ENCODE measurements at places on chromosomes 5 and 9. TPM values are rescaled to one million over a fixed set of nuclear protein-coding genes. Genes with fewer than 3 reads are reported as not detected.

GRCh38 chr5:172862165-172862801 is 28.2 kb downstream of the ERGIC1 start:
- no peak for DNase-seq
- H3K36me3 ChIP-seq, result no peaks in the 10 kb centered on the region
- no peak overlapping the region for H3K27ac ChIP-seq
- no peak overlapping the region for H3K4me3 ChIP-seq
- no peaks in the 10 kb centered on the region for H3K27me3 ChIP-seq
- peaks cover 16% of the 10 kb centered on the region for H3K4me1 ChIP-seq

GRCh38 chr5:62783374-62784057 is 204.9 kb downstream of the LRRC70 start:
- no peak overlapping the region for H3K4me3 ChIP-seq
- H3K27me3 ChIP-seq, result peaks cover 10% of the 10 kb centered on the region
- no peak overlapping the region for H3K27ac ChIP-seq

- H3K27ac ChIP-seq, result no peak overlapping the region
- peaks cover 6% of the 10 kb centered on the region for H3K4me1 ChIP-seq
These were observed 10.4 kb downstream of the EPB41L4B start for GRCh38 chr9:109310486-109310901.

DNA sequence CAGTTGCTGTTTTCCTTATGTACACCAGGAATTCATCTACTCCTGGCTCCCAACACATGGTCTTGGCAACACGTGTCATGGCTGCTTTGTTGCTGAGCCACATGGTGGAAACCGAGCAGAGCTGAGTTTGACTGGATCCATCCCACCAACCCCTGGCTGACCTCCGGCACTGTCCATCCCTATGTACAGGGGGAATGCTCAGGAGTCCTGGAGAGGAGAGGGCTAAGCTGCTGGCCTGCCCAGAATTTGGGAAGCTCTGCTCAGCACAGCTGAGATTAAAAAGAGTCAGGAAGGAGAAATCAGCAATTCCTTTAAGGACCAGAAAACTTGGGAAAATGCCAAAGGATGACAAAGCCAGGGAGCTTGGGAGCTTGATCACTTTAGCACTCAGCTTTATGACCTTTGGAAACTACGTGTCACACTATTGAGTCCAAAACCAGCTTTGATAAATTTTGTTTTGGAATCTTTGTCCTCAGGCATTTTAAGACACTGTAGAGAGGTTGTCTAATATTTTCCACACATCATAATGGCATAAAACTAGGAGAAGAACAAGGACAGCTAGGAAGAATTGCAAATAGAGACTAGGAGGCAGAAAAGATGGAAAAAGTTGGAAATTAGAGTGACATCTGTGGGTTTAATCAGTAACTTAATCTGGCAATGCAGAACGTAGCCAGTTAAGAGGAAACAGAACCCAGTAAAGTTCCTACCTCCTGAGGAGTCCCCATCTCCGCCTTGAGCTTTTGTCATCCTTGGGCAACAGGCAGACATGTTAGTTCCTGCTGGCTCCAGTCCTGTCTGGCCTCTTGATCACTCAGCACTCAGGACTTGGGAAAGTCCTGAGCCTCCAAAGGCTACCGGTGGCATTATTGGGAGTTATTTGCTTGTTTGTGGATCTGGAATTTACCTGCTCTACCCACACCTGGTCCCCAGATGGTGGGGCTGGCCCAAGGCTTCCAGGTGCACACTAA is 62.5 kb upstream of the PLPP1 start:
- H3K27me3 ChIP-seq, result no peaks in the 10 kb centered on the region
- H3K4me1 ChIP-seq, result peaks cover 25% of the 10 kb centered on the region
- no peak for DNase-seq
- no peaks in the 10 kb centered on the region for H3K36me3 ChIP-seq

DNA sequence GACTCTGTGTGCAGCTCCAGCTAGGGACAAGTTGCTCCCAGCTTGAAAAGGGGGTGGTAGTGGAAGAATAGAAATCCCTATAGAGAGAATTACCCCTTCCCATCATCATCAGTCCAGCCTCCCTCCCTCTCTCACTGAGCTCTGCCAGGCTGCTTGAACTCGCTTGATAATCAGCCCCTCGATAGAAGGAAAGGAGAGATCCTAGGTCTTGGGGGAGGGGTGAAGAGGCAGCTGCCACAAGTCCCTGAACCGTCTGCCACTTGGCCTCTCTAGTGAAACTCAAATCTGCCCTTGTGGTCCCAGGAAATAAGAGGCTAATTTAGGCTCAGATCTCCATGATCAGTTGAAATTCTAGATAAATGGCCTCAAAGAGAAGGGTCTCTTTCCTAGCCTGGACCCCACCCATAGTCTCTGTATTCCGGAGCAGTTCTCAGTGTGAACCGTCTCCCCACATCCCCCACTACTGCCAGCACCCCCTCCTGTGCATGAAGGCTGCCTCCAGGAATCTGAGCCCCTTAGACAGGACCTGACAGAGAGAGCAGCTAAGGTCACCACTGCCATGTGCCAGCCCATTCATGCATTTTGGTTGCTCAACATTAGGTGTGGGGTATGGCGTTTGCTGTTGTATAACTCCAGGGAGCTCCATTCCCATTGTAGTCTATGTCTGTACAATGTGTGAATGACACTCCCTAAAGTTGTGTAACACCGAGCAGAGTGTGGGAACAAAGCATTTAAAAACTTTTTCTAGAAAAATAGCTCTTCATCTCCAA is 5.5 kb downstream of the DNAJB5 start:
- peaks cover 8% of the 10 kb centered on the region for H3K36me3 ChIP-seq
- DNase-seq, result no peak
- no peaks in the 10 kb centered on the region for H3K27me3 ChIP-seq

GRCh38 chr9:127175319-127175715 is 52.9 kb upstream of the ANGPTL2 start:
- no peaks in the 10 kb centered on the region for H3K36me3 ChIP-seq
- no peak overlapping the region for H3K4me3 ChIP-seq
- H3K27me3 ChIP-seq, result no peaks in the 10 kb centered on the region
- no peak overlapping the region for H3K27ac ChIP-seq
- no peak for DNase-seq

DNA sequence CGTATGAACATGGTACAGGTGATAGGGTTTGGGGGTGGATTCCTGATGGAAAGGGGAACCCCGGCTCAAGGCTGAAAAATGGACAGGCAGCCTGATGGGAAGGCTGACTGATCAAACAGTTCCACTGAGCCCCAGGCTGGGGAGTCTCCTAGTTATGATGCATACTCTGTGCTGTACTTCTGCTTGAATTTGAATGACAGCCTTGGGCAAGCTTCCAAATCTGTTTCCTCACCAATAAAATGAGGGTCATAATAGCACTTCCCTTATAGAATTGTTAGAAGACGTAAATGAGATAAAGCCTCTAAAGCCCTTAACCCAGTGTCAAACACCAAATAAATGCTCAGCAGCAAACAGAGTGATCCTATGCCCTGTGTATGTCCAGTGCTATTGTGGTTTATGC is 478.5 kb upstream of the DMAC1 start:
- DNase-seq, result no peak
- no peaks in the 10 kb centered on the region for H3K36me3 ChIP-seq

DNA sequence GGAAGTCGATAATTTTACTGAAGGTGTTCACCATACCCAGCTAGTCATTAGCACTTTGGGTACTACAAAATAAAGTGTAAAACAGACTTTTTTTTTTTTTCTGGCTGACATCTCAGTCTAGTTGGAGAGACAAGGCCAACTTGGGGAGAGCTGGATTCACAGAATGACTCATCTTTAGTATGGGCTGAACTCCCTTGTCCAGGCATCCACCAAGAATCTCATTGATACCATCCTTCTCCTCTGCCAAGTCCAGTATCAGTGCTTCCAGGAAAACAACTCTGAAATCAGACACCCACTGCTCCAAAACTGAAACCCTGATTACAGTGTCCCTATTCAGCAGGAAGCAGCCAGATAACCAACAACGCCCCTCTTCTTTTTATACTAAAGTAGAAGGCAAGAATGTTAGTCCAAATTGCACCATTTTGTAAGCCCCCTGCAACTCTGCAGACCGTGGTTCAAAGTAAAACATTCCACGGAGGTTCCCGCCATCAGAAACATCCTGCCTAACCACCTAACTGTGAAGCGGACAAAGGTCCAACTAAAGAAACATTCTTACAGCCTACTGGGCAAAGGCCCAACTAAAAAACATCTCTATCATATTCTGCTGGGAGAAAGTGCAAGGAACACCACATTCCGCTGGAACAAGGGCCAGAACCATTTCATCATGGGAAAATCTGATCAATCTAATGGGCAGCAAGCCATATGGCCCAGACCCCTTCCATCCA is 728.2 kb downstream of the BRINP1 start:
- H3K27me3 ChIP-seq, result no peaks in the 10 kb centered on the region
- H3K4me3 ChIP-seq, result no peak overlapping the region
- H3K36me3 ChIP-seq, result no peaks in the 10 kb centered on the region
- no peak overlapping the region for H3K27ac ChIP-seq

CENPP gene
- total RNA-seq, result 32.3 TPM

LMX1B gene
- not detected for total RNA-seq

Measured in activated CD4-positive, alpha-beta T cell treated with anti-CD3 and anti-CD28 coated beads for 36 hours (primary cell).